BJ (cell line): ENCODE measurements at places on chromosomes 5 and 9.

GRCh38 chr5:38660194-38660668 is 103.8 kb upstream of the LIFR start:
- DNase-seq = no peak

DNA sequence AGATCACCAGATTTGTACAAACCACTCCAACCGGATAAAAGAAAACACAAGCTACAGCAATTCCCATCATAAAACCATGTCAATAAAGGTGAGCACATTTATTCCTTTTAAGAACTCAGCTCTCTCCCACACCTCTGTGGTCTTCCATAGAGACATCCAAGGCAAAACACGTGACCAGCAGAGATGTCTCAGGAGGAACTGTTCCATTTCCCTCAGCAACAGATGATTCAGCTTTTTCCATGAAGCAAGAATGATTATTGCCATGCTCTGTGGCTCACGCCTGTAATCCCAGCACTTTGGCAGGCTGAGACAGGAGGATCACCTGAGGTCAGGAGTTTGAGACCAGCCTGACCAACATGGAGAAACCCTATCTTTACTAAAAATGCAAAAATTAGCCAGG is 15.8 kb downstream of the GZMK start:
- DNase-seq = no peak

DNA sequence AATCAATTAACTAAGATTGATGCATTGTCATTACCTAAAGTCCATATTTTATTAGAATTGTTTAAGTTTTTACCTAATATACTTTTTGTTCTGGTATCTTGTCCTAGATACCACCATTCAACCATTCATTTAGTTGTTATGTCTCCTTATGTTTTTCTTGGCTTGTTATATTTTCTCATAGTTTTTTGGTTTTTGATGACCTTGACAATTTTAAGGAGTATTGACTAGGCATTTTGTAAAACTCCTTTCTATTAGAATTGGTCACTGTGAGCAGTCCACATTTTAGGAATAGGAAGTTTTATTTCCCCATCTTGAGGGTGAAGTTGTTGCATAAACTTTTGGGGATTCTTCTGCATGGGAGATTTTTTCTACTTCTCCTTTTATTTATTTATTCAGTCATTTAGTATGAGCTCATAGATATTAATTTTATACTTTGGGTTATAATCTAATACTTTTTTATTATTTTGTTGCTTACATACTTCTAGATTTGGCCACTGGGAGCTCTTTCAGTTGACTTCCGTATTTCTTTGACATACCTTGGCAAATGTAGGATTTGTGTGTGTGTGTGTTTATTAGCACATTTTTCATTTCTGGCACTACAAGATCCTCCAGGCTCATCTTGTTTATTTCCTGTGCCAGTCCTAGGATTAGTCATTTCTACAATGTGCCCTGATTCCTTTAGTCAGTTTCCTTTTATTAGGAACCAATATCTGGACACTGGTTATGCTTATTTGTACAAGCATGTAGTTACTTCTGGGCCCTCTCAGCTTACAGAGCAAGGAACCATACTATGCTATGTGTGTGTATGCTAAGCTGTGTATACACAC is 134.9 kb upstream of the CDKN2B start:
- DNase-seq = no peak

- DNase-seq = no peak
Measured at GRCh38 chr9:91833878-91834255, 116.2 kb downstream of the ROR2 start.

GRCh38 chr9:26770821-26771220 is 121.8 kb downstream of the CAAP1 start:
- no peak for DNase-seq

DNA sequence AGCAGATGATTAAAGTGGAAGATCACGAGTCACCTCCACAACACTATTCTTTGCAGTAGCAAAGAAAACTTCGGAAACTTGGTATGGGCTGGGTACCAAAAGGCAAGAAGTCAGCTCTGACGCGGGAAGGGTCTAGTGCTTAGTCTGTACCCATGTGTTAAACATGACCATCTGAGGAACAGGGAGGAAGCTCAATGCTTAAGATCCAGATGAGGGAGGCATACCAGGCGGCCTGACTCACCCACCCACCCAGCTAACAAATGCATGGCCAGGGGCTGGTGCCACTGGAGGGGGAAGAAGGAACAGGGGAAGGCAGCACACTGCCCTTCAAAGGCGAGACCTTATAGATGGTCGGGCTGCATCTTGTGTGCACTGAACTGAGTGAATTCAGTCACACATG is 41.8 kb downstream of the CAMSAP1 start:
- no peak for DNase-seq

GRCh38 chr5:51618234-51618633 is 235.0 kb downstream of the ISL1 start:
- no peak for DNase-seq

- peak; percentile 44 for DNase-seq
Measured at GRCh38 chr9:28051559-28052503, 478.6 kb upstream of the C9orf72 start.

GRCh38 chr9:642014-642413 is 199.5 kb upstream of the DMRT1 start:
- DNase-seq = no peak
